Fibroblast of skin of left quadriceps (primary cell): ENCODE measurements at places on chromosomes 7 and 10.
A peak's percentile ranks its signal among the peaks of the same experiment; 100 is the strongest.

GRCh38 chr10:53379956-53380355 lies 607.4 kb upstream of the MBL2 start:
- DNase-seq = no peak

GRCh38 chr10:24561453-24561852 lies 162.2 kb downstream of the ARHGAP21 start:
- DNase-seq = no peak

DNA sequence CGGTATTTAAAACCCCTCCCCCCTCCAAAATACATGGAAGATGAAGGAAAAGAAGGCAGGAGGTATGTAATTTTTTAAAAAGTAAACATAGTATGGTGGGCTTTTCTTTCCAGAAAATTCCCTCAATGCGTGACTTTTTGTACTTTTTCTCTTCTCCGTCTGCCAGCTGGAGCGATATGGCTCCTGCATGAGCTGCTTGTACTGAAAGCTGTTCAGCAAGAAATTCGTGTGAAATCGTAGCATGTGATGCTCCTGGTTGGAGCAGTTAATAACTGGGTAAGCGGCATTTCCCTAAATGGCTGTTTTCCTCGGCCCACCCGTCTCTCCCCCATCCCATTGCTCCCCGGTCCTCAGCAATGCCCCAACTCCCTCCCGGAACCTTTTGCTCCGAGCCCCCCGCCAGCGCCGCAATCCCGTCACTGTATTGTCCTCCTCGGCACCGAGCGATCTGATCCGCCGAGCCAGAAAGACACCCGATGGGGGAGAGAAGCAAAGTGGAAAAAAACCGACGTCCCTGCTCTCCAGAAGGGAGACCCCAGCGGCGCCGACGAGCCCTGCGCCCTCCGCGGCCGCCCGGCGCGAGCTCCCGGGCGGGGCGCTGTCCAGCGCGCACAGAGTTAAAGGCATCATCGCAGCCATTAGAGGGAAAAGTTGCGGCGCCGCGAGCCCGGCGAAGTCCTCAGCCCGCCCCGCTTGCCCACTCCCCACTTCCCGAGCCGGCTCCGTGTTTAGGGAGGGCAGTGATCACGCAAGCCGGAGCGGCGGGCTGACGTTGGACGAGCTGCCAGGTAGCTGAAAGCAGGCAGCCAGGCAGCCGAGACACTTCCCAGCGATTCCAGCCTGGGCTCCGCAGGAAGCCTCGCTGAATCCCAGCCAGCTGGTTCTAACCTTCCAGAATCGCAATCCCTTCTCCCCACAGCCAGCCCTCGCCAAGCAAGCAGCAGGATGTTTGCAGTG lies at the start of gene VSTM2A:
Gene VSTM2A, plus strand, starts transcription at position 707 of the 957 bp plus-strand sequence. CDS start 356 bp downstream, outside the sequence.
- DNase-seq = no peak

DNA sequence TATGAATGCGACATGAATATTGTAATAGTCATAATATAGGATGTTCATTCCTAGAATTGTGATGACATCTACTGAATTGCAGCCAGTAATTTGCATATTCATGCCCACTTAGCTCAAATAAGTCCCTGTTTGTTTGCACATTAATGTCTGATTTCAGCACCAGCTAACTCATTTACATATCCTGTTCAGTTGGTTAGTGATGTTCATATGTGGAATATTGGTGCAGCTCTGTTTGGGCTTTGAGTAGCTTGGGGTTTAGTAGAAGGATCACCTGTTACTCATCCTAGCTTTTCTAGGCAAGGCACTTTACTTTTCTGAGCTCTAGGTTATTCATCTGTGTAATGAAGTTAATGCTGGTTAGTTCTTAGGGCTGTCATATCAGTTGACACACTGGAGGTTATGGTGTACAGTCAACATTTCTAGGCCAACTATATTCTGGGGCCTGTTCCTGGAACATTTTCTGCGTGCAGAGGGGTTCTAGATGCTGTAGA lies 238.4 kb downstream of the EXOC4 start:
- no peak for DNase-seq

DNA sequence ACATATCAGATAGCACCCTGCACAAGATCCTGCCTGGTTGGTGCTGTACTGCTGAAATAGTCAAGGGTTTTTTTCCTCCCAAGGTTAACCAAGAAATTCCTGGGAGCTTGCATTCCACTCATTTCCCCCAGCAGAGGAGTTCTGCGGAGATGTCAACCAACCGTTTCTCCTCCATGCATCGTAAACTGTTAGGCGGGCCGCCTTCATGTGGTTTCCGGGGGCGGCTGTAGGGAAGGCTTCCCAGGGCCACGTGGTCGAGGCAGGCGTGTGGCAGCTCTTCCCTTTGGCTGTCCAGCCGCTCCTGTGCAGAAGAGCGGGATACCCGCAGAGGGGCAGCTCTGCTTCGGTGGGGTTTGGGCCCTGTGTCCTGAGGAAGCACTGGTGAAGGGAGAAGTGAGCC lies 113.7 kb downstream of the RGS10 start:
- DNase-seq = peak; percentile 68

GRCh38 chr10:94122211-94122610 lies 128.5 kb downstream of the PLCE1 start:
- DNase-seq = no peak

- no peak for DNase-seq
These were observed 85.1 kb downstream of the MGMT start for GRCh38 chr10:129552119-129552518.

DNA sequence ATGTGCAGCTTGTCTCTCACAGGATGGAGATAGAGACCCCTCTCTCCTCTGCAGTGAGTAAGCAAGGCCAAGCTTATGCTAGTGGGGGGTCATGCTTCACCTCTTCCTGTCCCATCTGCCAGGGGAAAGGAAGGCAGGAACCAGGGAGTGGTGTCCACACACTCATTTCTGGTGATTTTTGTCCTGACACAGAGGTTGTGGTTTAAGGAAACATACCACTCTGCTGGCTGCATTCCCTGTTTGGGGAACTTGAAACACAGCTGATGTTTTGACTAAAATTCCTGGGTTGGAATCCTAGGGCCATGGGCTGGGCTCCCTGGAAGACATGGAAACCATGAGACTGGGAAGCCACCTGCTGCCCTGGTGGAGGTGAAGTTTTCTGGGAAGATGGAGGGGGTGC lies 21.4 kb downstream of the C10orf120 start:
- no peak for DNase-seq

DNA sequence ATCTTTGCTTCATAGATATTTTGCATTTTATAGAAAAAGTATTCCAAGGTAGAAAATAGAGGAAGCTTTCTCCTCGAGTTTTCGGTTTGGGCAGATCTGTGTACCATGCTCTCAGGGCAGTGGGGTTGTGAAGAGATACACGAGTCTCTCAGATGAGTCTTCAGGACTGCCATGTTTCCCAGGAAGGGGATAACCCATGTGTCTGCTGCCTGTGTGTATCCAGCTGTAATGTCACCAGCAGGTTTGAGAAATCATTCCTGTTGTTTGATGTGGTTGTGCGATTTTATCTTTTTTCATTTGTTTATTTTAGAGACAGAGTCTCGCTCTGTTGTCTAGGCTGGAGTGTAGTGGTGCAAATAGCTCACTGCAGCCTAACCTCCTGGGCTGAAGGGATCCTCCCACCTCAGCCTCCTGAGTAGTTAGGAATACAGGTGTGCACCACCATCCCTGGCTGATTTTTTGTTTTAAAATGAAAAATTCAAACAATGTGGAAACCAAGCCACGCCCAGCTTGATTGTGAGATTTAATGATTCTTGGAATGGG lies 48.9 kb downstream of the SNX10 start:
- no peak for DNase-seq

DNA sequence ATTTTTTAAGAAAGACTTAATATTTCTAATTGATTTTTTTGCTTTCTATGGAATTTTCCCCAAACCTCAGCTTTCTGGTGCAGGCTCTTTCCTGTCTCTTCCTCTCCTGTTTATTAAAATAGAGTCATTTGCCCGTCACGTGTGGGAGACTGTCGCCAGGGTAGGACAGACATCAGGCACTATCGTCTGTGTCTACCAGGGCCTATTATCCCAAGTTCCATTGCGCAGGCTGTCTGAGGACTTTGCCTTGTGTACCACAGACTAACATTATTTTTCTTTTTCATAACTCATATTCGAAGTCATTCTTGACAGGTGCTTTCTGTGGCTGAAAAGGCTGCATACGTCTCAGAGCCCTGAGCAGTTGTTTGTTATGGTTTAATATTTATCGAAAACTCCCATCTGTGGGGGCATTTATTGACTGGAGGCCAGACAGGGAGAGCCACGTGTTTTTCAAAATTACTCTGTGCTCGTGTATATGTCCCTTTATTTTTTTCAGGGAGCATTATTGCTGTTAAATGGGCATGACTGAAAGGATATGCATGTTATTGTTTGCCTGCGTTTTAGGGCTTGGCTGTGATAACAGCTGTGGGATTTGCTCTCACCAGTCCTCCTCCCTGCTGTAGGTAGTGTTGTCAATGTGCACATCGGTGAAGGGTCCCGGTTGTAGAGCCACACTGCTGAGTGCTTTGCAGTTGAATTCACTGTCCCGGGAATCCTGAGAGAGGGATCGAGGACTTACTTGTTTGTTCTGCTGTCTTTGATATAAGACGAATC lies 89.8 kb downstream of the CAMK1D start:
- no peak for DNase-seq

GRCh38 chr7:40604601-40605438 lies 470.0 kb downstream of the SUGCT start:
- no peak for DNase-seq

DNA sequence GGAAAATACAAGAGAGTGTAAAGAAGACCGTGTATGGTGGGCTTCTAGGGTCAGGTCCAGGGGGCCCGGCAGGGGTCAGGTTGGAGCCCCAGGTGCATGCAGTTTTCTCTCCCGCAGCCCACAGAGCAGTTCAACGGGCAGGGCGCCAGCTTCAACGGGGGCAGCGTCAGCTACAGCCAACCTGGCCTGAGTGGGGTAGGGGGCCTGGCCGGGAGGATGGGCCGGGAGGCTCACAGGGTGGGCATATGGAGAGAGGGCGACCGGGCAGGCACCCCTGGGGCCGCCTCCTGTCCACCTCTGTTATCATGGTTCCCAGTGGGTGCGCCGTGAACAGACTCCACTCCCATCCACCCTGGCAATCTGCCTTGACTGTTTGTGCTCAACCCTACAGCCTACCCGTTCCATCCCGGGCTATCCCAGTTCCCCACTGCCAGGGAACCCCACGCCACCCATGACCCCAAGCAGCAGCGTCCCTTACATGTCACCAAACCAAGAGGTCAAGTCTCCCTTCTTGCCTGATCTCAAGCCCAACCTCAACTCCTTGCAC lies 11.5 kb downstream of the ZMIZ2 start:
- no peak for DNase-seq

DNA sequence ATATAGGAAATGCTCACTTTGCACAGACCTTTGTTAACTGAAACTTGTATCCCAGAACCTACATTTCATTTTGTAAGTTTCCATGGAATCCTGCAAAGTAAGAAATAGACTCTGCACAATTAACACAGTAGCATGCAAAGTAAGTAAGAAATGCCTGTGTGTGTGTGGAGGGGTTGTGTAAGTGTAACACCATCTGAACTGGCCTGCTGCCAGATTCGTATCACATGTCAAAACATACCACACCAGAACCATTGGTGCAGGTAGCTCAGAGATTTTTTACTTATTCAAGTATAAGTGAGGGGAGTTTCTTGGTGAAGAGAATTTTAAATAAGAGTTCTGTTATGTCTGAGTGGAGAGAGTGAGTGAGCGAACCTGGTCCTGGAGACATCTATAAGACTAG lies 17.9 kb upstream of the DDX21 start:
- DNase-seq = no peak

- no peak for DNase-seq
These were observed 45.1 kb upstream of the SGCE start for GRCh38 chr7:94700926-94701554.

DNA sequence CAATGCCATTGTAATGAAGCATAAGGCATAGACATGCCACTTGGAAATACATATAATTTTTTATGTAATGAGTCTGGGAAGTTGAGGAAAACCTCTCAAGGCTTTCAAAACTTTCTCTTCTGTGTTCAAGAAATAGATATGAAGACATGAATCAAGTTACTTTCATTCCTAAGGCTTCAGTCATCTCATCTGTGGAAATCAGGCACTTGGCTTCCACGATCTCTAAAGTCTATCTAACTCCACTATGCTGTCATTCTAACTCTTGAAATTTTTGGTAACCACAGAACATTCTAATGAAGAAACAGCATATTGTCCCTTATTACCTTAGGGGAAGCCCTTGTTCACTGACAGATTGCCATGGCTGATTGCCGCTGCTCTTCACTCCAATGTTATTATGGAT lies 242.6 kb downstream of the CNTNAP2 start:
- no peak for DNase-seq

GRCh38 chr7:110852156-110852940 lies 238.6 kb upstream of the LRRN3 start:
- peak; percentile 5 for DNase-seq

DNA sequence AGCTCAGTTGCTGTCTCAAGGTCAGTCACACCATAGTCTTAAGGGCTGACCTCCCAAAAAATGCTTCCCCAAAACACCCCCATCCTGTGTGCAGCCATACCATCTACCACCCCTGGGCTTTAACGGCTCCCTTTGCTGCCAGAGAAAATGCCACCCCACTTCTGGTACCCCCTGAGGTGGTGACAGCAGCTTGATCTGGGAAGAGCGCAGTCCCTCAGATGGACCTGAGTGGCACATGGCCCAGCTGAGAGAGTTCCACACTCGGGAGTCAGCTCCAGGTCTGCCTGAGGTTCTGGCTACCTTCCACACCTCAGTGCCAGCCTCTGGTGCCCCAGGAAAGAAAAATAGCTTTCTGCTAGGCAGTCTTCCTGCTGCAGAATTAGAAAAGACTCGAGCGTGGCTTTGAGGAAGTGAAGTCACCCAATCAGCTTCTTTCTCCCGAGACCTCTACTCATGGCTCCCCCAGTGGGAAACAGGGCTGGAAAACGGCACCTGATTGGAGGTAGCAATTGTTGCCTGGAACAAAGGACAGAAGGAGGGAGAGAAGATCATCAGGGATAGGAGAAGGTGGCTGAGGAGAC lies 151.7 kb downstream of the ARHGAP21 start:
- no peak for DNase-seq

DNA sequence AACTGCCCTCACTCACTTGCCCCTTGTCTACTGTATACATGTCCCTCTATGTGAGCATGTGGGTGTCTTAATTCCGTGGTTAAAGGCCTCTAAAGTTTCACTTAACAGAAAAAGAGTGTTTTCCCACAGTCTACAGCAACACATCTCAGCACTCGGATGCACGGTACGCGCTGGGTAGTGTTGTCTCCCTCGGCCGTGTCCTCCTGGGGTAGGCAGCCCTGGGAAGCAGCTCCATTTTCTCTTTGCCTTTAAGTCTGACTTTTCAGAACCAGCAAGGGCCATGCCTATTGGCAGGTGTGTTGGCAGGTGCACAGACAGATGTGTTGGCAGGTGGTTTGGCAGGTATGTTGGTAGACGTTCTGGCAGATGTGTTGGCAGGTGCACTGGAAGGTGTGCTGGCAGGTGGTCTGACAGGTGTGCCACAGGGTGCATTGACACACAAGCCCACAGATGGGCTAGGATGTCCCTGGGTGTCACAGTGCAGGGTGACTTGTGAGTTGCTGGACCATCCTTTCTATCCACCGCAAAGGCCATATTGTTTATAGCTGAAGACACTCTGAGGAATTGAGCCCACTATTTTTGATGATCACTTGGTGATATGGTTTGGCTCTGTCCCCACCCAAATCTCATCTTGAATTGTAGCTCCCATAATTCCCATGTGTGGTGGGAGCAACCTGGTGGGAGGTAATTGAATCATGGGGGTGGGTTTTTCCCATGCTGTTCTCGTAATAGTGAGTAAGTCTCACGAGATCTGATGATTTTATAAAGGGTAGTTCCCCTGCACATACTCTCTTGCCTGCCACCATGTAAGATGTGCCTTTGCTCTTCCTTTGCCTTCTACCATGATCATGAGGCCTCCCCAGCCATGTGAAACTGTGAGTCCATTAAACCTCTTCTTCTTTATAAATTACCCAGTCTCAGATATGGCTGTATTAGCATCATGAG lies 296.9 kb downstream of the TNS3 start:
- DNase-seq = no peak

- DNase-seq = no peak
These were observed at the start of gene GPR37 for GRCh38 chr7:124765401-124766352. Gene GPR37 (minus strand): TSS chr7:124765792. CDS start chr7:124764976, 816 bp downstream.
